ENCODE measurements at places on chromosomes 12 and 14.

DNA sequence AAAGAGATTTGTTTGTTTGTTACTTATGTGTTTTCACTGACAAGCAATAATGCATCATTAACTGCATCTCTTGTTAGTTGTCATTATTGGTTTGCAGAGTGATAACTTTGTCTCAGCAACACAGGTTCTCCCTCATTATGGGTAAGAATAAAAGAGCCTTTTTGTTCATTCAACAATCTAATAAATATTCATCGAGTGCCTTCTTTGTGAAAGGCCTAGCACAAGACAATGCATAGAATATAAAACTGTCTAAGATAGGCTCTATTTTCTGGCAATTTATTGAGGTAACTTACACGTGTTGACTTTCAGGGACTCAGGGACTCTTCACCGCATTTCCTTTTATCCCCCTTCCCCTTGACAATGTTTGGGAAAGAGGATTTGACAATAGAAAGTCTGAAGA is 95.5 kb upstream of the KRR1 start:
- no peak for DNase-seq

GRCh38 chr12:103169-103981 is 36.8 kb downstream of the IQSEC3 start:
- DNase-seq, result no peak

- DNase-seq, result no peak
These were observed 8.6 kb downstream of the GLIPR1 start for GRCh38 chr12:75489187-75489586.

GRCh38 chr14:63051992-63052391 is 6.7 kb upstream of the KCNH5 start:
- no peak for DNase-seq

DNA sequence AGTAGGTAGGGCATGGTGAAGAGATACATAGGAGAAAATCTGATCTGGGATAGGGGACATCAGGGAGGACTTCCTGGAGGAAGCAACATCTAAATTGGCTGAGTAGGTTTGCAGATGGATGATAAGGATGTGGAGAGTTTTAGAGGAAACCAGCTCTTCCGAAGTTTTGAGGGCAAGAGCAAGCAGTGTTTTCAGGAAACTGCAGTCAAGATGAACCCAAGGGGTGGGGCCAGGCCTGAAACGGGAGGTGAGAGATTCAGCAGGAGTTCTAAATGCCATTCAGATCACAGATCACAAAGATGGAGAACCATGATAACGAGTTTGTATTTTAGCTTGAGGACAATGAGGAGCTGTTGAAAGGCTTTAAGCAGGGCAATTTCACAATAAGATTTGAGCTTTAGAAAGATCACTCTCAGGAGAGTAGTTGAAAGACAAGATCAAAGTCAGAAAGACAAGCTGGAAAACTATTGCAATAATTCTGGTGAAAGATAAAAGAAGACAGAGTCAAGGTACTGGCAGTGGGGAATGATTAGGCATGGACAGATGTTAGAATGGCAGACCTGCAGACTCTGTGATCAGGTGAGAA is 70.1 kb upstream of the PLXNC1 start:
- DNase-seq, result no peak

DNA sequence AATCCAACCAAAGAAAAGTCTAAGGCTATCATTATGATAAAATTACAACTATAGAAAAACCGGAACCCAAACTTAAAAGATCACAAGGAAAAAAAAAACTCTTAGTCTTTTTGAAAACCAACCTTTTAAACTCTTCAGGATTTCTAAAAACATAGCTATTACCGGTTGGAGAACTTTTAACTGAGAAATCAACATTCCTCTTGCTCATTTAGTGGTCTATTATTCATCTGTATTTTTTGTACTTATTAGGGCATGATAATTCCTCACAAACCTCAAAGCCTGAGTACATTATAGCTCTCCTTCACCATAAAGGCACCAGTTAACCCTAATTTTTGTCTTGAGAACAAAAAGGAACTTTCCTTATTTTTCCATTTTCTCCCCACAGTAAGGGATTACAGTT is 10.4 kb downstream of the LUM start:
- no peak for DNase-seq

DNA sequence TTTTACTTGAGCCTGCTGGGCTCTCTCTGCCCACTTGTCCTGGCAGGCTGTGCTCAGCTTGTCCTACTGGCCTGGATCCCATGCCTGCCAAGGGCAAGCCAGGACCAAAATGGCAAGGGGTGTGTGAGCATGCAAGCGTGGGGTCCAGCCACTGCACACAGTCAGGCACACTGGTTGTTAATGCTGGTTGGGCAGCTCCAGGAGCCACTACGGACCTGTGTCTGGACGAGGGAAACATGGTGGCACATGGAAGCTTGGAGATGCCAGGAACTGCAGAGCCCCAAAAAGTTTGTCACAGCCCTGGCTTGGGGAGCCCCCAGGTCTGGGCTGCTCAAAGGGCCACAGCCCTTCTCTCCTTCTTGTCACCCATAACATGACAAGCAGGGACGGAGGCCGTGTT is 83.8 kb downstream of the ACSS3 start:
- DNase-seq, result no peak

DNA sequence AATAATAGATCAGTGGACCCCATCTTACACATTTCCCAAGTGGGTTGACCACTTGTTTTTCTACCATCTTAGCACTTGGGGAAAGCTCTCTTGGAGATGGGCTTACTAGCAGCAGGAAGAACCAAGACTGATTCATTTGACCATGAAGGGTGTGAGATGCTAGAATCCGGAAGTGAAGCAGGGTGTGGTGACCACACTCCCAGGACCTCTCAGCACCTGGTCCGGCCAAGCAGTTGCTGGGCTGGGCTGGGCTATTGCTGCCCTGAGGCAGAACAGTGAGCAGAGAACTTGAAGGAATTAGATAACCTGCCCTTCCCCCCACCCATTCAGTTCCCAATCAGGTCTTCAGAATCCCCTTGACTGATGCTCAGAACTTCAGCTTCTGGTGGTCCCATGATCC is 24.4 kb downstream of the ADCY6 start:
- no peak for DNase-seq

DNA sequence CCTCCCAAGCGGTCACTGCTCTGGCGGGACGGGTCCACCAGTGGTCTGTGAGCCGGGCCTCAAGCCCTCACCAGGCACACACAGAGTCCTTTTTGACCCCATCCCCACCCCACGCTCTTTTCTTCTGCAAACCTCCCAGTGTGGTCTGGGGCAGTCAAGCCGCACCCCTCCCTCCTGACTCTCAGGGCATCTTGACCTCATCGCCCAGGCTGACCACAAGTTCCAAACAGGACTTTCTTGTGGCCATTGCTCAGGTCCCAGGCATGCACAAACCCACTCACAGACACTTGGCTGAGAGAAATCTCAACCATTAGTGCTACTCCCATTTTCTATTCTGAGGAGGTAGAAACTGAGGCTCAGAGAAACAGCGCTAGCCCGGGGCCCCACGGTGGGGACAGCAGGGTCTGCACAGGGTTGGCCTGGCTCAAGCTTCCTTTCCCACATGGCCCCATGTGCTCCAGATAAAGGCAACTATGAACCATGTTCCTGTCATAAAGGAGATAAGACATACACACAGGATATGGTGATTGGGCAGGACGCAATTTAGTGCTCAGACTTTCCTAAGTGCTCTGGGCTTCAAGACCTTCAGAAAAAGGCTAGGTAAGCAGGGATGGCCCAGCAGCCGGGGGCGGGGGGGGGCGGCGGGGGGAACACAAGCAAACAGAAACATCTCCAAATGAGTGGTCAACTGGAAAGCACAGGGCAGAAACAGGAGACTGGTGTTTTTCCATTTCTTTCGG is 69.6 kb downstream of the ITPK1 start:
- DNase-seq, result no peak

GRCh38 chr12:95169368-95169767 is 47.9 kb downstream of the FGD6 start:
- no peak for DNase-seq

DNA sequence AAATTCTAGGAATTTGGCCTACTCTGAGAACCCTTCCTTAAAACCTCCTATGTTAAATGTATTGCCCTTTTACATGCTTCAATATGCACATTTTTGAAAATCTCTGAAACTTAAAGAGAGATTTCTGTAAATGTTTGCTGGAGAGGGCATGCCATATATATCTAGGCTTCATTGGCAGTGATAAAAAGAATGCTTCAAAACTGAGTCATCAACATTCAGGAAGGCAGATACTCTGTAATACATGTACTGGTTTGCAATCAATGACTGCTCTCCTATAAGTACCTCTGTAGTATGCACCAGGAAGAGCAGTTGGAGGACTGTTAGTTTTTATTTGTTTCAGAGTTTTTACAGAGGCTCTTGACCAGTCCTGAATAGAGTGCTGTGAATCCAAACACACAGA is 739.9 kb downstream of the SLC16A7 start:
- DNase-seq, result no peak

- DNase-seq, result no peak
These were observed 174.8 kb downstream of the LRIG3 start for GRCh38 chr12:58745348-58746125.

GRCh38 chr12:132611620-132612019 is 1.2 kb upstream of the LRCOL1 start:
- no peak for DNase-seq

DNA sequence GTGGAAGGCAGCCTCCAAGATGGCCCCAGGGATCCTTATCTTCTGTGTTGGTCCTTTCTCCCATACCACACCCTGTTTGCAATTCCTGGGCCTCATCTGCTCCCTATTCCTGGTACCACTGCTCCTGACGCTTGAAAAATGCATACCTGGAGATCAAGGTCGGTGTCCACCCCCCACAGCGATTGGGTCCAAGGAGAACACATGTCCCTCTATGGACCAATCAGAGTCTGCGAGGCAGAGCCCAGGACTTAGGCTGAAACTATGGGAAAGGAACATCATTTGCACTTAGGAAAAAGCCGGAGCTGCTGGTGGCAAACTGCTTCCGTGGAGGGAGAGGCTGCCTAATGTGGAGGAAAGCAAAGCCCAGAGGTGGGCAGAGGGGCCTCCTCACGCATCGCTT is 33.3 kb upstream of the ITPK1 start:
- no peak for DNase-seq

GRCh38 chr14:70811578-70811977 is 2.3 kb upstream of the MAP3K9 start:
- DNase-seq, result no peak

- no peak for DNase-seq
These were observed 78.4 kb downstream of the SSPN start for GRCh38 chr12:26273811-26274210.

GRCh38 chr12:55816881-55817344 is 611 bp downstream of the SARNP start:
- no peak for DNase-seq

GRCh38 chr12:73599268-73599667 is 938.4 kb upstream of the ATXN7L3B start:
- no peak for DNase-seq

- DNase-seq, result no peak
These were observed 33.6 kb downstream of the ADGRD1 start for GRCh38 chr12:130987151-130987931.

DNA sequence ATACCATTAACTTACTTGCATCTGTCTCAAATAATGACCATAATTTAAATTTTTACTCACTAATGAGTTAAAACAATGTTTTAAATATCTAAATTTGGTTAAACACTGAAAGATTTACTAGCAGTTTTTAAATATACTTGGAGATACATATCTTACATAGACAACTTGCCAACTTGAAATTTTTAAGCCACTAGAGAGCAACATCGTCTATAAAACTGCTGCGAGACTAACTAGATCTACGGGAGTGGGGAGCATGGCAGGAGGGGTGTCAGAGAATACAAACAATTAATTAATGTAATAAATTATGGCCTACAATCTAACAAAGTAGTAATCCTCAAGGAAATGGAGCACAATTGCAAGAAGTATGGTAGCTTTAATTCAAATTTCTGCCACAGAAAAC is 120.4 kb downstream of the LRRIQ1 start:
- DNase-seq, result no peak

DNA sequence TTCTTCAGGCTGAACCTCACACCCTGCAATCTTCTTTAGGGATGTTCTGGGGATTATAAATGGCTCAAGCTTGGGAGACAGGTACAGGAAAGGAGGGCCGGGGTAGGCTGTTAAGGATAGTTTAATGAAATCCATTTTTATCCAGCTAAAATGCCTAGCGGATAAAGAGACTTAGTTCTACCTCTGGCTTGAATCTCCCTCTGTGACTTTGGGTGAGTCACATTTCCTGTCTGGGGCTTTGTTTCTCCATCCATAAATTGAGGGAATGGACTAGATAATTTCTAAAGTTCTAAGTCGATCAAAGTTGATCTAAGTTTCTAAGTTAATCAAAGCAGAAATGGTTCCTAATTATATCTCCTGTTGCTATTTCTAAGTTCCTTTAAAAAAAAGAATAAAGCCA is 319.6 kb upstream of the E2F7 start:
- no peak for DNase-seq

DNA sequence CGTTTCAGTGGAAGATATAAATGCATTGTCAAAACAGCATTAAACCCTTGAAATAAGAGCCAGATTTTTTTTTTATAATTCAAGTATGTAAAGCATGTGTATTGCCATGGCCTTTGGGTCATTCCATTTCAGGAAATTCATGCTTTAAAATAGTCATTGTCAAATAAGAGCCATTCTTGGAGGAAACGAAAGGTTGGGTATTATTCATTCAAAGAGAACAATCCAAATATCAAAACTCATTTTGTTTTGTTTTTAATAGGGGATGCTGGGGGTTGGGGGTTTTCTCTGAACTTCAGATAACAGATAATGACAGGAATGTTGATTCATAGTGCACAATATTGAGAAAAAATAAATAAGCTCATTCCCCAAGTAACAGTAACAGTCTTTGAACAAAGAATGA is 174.4 kb upstream of the NUDT4 start:
- DNase-seq, result no peak

DNA sequence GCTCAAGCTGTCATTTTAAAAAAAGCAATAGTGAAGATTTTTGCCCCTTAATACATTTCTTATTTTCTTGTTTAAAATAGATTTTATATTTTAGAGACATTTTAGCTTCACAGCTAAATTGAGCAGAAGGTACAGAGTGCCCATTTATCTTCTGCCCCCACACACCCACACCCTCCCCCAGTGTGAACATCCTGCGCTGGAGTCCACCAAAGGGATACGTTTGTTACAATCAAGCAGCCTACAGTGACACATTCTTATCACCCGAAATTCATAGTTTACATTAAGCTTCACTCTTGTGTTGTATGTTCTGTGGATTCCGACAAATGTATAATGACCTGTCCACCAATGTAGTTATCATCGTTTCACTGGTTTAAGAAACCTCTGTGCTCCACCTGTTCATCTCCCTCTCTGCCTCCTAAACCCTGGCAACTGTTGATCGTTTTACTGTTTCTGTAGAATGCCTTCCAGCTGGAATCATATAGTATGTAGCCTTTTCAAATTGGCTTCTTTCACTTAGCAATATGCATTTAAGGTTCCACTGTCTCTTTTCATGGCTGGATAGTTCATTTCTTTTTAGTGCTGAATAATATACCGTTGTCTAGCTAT is 91.0 kb upstream of the TRAF3 start:
- no peak for DNase-seq

- DNase-seq, result no peak
These were observed 78.7 kb downstream of the HECTD1 start for GRCh38 chr14:31128601-31129526.

DNA sequence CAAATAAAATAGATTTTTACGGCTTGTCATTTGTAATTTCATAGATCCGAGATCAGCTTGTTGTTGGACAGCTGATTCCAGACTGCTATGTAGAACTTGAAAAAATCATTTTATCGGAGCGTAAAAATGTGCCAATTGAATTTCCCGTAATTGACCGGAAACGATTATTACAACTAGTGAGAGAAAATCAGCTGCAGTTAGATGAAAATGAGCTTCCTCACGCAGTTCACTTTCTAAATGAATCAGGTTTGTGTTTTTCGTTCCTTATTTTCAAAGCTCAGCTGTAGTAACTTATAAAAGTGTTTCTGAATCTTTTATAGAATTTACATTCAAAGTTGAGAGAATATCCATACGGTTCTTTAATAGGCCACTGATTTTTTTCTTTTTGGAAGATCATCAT is 89.1 kb downstream of the LRRK2 start:
- DNase-seq, result no peak
